Activated naive CD4-positive, alpha-beta T cell (primary cell): ENCODE measurements at places on chromosomes 16 and 17.

DNA sequence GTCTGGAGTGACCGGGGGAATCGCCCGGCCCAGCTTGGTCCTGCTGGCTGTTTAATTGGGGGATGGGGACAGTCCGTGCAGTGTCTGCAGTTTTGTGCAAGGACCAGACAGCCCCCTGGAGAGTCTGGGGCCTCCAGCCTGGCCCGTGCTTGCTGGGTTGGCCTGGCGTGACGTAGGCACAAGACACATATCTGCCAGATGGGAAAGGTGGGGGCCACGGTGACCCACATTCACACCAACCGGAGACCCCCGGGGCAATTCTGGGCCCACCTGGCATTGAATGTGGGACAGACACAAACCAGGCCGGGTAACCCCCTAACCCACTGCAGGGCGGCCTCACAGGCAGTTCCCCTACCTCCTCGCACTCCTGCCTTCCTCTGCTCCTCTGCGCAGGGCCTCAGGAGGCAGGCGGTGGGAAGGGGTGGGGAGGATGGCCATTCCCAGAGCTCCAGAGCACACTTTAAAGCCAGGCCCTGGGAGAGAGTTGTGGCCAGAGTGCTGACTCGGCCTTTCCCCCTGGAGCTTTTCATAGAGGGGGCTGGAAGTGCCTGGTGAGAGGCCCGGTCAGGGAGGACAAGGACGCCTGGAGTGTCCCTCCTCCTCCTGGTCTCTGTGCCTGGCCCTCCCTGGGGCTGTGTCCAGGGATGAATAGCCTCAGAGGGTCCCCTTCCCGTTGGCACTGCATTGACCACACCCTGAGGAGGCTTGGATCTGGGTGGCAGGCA lies 1.5 kb downstream of the MRC2 start:
- DNase-seq = no peak

- no peak for DNase-seq
Measured at GRCh38 chr16:55968221-55968620, 93.0 kb upstream of the CES5A start.

- DNase-seq = no peak
Measured at GRCh38 chr16:11698271-11698689, 30.0 kb downstream of the SNN start.

DNA sequence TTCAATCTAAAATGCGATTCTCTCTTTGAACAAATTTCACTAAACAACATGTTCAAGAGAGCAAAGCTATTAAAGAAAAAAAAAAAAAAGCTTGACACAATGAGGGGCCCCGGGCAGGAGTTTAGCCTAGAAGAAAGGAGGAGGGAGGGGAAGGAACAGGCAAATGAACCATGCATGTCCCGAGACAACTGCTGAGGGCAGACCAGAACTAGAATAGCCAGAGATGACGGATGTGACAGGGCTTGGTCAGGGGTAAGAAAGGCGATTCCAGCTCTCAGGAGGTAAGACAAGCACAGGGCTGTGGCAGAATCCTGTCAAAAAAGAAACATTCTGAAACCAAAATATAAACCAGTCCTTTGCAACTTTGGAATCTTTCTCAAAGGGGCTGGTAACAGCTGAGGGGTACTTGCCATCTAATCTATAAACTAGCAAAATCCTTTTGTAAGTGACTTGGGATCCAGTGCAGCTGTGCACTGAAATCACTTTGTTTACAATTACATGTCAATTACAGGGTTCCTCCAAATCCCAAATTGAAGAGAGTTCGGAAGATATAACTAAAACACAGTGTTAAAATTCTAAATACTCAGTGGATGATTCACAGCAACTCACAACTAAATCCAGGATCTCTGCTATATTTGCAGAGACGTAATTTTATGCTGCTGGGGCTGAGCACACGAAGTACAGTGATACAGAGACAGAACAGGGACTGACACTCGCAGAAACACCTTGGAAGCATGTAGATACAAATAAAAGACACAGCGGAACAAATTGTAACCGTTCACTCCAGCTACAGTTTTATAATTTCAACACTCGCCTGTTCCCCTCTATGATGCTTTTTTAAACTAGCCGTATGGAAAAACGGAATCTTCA lies 567.4 kb upstream of the ZFHX3 start:
- DNase-seq = no peak

- DNase-seq = no peak
Measured at GRCh38 chr17:66985338-66986237, 21.1 kb downstream of the CACNG4 start.

- DNase-seq = peak; percentile 1
Measured at GRCh38 chr17:1865252-1866037, 35.6 kb downstream of the RPA1 start.

DNA sequence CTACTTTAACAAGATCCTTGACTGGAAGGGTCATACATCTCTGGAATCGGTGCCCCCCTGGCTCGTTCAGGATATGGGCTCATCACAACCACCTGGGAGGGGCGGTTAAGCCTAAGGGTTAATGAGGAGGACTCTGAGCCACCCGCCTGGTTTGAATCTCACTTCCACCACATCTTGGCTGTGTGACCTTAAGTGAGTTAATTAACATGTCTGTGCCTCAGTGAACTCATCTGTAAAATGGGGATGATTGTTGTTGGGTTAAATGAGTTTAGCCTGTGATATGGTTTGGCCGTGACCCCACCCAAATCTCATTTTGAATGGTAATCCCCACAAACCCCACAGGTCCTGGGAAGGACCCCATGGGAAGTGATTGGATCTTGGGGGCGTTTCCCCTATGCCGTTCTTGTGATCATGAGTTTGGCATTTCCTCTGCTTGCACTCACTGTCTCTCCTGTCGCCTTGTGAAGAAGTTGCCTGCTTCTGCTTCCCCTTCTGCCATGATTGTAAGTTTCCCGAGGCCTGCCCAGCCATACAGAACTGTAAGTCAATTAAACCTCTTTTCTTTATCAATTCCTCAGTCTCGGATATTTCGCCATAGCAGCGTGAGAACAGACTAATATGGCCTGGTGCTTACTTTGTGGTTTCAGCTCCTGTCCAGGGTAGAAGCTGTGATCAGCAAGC lies 214.0 kb upstream of the CIBAR2 start:
- DNase-seq = no peak

DNA sequence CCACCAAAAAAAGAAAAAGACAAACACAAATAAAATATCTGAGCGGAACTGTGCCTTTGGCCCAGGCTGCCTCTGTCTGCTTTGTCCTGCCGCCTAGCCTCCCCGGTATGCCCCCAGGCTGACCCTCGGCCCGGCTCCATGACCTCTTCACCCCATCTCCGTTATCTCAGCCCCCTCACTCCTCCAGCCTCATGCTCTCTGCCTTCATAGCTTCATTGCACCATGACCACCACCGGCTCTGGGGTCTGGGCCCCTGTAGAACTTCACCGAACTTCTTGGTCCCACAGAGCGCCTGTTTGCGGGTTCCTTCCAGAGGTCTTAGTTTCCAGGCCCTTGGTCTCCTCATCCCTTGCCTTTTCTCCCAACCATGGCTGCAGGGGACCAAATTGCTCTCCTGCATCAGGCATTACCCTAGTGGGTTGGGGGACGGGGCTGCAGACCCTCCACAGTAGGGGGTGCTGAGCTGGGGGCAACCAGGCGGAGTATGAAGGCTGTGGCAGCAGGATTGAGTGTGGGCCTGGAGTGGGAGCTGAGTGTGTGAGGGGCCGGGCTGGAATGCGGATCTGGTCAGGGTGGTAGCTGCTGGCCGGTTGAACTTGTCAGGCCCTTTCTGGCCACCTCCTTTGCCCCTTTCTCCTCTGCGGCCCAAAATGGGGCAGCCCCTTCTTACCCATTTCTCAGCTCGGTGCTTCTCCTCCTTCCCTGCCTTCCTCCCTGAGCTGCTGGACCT lies 6.9 kb downstream of the HIRIP3 start:
- no peak for DNase-seq

- DNase-seq = no peak
Measured at GRCh38 chr17:35449371-35449931, 885 bp upstream of the SLFN13 start.

DNA sequence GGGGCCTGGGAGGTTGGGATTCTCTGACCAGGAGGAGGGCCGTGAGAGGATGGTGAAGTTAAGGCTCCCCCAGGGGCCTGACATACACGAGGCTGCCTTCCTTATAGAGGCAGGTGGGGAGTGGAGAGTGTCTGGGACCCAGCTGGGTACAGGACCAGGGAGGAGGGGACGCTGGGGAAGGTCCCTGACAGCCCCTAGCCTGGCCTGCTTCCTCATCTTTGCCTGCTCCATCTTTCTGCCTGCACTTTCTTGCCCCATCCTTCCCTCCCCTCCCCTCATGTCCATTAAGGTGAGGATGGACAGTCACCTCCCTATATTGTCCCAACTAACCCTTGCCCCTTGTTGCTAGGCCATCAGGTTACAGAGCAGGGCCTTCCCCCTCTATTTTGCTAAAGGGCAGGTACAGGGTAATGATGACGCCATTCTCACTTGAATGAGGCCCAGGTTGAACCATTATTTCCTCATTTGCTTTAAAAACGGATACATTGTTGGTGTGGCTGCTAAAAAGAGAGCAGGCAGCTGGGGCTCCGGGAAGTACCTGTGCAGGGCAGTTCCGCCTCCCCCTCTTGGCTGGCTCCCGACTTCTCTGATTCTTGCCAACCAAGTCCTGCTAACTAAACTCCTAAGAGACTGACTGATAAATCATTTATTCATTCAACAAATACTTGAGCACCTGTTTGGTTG lies 1.3 kb downstream of the C17orf99 start:
- no peak for DNase-seq

DNA sequence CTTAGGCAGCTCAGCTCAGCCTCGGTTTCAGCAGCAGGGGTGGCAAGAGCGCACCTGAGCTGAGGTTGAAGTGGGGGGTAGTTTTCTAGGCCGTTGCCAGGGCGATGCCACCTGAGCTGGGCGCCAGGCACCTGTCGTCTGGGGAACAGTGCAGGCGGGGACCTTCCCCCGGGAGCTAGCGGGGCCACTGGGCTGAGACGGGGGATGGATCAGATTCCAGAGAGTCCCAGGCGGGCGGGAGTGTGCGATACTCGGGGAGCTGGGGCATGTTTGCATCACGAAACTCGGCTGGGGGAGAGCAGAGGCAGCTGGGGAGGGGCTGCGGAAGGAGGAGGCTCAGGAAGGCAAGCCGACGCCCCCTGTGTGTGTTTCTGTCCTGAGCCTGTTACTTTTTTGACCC lies 477 bp upstream of the CLDN9 start:
- DNase-seq = no peak

DNA sequence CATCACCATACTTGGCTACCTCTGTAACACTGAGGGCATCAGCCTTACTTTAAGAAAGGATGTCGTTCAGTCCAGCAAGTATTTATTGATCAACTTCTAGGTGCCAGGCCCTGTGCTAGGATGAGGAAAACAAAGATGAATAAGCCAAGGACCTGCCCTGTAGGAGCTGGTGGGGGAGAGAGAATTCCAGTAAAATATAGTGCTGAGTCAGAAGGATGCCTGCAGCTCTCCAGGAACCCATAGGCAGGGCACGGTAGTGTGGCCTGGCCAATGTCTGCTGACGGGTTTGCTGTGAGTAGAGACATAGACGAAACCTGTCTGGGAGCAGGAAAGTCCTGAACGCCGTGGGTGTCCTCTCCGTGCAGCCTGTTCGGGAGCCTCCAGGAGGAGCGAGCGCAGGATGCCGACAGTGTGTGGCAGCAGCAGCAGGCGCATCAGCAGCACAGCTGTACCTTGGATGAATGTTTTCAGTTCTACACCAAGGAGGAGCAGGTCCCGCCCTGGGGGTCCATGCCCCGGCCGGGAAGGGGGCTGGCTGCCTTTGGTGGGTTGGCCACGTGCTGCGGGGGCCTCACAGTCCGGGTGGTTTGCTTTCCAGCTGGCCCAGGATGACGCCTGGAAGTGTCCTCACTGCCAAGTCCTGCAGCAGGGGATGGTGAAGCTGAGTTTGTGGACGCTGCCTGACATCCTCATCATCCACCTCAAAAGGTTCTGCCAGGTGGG lies 55.6 kb downstream of the USP43 start:
- no peak for DNase-seq

DNA sequence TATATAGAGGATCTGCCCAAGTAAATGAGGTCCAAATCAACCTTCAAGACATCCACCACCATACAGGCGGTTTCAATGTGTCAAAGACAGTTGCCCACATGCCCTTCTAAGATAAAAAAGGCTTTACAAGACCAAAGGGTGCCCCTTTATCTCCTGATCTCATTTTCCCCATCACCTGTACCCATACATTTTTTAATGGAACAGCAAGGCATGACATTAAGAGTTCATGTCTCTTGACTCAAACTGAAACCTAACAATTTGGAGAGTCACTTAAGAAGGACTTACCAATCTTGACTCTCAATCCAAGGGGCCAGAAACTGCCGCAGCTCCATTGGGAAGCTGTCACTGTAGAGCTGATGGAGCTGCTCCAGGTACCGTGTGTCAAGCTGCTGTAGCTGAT lies 40.1 kb downstream of the STAT3 start:
- DNase-seq = no peak

DNA sequence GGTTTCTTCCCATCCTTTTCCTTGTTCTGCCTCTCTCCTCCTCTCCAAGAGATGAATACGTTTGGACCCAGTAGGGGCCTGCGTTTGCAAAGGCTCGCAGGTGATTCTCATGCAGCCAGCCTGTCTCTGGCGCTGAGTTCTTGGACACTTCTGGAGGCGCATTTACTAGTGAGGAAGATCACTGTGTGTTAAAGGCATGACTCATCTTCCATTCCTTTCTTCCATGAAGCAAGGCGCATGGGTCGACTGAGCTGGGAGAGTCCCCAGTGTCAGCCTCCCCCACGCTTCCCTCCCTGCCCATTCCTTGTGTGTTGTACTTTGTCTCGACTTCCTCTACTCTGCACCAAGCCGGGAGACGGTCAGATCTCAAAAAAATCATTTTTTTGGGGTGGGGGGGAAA lies 159.9 kb upstream of the EEF2KMT start:
- no peak for DNase-seq

DNA sequence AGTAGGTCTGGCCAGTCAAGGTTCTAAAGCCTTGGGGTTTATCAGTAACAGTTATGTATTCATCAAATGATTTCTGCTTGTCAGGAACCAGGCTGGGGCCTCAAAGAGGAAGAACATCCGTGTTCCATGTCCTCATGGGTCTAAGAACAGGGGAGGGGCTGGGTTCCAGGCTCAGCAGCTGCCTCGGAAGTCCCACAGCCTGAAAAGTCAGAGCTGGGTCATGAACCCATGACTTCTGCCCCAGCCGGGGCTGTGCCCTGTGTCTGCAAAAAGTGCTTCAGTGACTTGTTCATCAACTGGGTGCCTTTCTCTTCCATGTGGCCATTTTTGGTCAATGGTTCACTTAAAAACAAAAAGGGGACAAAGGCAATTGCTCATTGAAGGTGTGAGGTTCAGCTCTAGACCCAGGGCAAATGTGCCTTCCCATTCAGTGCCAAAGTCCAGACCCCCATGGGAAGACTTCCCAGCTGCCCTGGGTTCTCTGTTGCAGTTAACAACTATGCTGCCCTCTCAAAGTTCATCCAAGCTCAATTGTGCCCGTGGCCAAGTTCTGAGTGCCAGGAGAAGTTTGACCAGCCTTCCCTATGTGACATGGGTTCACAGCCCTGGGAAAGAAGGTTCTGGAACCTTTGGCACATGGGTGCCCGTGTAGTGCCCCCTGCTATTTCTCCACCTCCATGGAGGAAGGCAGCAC lies 18.5 kb downstream of the TBKBP1 start:
- DNase-seq = no peak
